Spinal cord (tissue), 10 donors: ENCODE measurements at places on chromosomes 6 and 20. TPM values are rescaled to one million over a fixed set of nuclear protein-coding genes. Genes with fewer than 3 reads are reported as not detected.

GRCh38 chr20:48336597-48336996, 491.2 kb downstream of the PREX1 start:
- no peak for DNase-seq

TRIM40 gene
- total RNA-seq = 0.17 TPM

GRCh38 chr6:144715344-144715743, 430.2 kb downstream of the UTRN start:
- DNase-seq = no peak

DNA sequence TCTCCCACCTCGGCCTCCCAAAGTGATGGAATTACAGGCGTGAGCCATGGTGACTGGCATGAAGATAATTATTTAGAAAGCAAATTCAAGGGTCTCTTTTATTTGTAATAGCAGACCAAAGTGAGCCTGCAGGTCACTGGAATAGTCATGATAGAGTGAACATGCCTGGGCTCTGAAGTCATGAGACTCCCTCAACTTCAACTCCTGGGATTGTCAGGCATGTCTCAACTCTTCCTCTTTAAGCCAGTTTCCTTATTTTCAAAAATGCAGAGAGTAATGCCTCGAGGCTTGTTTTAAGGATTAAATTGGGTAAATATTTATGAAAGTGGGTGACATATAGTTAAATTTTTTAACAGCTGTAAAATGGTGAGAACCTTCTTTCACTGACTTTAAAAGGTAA, 22.7 kb upstream of the HECA start:
- no peak for DNase-seq

DNA sequence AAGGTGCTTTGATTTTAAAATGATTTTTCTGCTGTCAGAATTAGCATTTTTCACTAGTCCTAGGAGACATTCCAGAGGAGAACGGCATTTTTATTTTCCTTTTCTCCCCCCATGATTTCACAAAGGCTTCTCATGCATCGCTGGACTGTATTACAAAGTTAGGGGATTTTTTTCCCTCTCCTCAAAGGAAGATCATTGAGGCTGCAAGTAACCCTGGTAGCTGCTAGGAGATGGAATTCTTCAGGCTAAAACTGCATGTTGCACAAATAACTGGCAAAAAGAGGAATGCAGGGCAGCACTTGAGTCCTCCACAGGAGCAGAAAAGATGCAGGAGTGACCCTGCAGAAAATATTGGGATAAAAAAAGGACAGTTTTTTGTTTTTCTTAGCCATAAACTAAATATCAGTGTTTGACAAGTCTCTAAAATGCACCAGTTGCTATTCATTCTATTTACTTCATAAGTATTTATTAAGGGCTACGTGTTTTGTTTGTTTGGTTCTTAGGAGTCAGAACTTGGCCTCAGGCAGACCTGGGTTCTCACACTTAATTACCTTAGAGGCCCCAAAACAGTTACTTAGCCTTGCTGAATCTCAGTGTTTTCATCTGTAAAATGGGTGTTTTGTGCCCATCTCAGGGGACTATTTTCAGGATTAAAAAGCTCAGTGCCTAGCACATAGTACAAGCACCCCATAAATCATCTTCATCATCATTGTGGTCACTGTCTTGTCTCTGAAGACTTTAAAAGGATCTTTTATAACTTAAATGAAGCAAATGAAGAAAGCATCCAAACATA, 144.5 kb upstream of the ID4 start:
- DNase-seq = peak; percentile 74

MACROD2 gene
- total RNA-seq = 25.8 TPM

- no peak for DNase-seq
These were observed 69.3 kb upstream of the SOX4 start for GRCh38 chr6:21524201-21524600.

DNA sequence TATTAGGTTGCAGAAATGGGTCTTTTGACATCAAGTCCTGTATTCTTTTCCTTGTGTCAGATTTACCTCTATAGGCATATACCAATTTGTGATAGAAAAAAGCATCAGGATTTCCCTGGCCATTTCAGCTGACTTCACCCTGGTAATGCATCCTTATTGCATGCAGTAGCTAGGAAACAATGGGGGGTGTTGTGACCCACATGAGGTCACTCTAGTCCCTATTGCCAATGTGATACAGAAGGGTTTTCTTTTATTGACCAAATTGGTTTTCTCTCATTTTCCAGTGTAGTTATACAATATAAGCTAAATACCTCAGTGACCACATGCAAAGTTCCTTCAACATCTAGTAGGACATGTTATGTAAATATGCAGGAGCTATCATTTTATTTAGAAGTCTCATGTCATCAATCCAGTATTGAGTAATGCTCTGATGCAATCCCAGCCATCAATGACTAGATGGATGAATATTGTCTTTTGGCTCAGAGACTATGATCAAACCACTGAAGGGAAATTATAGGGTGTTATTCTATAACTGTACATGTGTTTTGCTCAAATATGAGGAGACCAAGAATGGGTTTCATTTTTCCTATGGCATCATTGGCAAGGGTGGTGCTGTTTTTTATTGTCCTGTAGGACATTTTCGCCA, 177.7 kb downstream of the KLHL32 start:
- DNase-seq = no peak

DNA sequence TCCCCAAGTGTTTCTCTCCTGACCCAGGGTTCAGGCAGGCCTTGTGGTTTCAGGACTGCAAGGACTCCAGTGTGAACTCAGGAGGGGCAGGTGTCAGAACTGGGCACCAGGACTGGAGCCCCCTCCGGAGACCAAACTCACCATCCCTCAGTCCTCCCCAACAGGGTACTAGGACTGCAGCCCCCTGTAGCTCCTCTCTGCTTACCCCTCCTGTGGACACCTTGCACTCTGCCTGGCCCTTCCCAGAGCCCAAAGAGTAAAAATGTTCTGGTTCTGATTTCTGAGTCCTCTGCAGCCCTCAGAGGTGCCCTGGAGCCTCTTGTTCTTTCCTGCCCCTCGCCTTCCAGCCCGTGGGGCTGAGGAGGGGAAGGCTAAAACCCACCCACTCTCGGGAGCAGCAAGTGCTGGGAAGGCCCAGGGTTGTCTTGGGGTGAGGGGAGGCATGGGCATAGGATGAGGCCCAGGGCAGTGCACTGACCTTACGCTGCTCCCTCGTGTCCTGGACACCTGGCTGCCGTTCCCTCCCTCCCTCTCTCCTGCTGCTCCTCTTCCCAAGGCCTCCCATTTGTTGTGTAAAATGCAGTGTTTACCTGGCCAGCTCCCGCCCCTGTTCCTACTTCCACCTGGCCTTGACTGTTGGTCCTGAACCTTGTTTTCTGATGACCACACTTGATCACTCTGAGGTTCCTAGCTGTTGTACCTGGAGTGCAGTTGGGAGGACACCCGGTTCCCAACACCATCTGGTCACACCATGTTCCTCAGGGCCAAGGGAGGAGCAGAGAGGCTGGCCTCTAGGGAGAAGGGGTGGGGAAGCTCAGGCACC, 9.9 kb downstream of the CNPY3 start:
- no peak for DNase-seq

LRFN2 gene
- total RNA-seq = 6.3 TPM

ANGPT4 gene
- total RNA-seq = 0.30 TPM

ANKEF1 gene
- 2.8 TPM for total RNA-seq

TMEM170B gene
- 10.9 TPM for total RNA-seq

- no peak for DNase-seq
These were observed 15.7 kb upstream of the HLA-A start for GRCh38 chr6:29926413-29927274.

DNA sequence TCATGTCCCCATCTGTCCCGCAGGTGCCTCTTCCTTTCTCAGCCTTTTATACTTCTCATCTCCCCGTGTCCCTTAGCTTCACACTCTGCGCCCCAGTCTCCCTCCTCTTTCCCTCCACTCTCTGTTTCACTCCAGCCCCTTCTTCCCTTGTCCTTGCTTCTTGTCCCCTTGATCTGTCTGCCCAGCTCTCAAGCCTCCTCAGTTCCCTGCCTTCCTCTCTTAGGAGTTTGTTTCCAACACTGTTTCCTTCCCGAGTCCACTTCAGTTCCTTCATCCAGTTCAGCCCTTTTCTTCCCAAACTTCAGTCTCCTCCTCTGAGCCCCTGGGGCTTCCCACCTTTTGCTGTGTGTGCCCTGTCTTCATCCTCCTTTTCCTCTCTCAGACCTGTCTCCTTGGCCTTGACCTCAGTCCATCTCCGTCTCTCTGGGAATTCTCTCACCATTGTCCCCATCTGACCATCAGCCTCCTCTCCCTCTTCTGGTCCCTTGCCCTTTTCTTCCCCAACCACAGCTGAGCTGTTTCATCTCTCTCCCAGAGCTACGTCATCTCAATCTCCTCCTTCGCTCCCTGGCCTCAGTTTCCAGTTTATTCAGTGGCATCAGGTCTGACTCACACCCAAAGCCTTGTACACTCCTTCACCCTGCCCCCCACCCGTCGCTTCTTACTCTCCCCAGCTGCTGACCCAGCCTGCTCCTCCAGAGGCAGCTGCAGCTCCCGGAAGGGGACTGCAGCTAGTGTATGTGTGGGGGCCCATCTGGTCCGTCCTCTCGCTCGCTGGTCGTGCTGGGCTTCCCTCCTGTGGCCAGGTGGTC, 2.7 kb upstream of the DDR1 start:
- no peak for DNase-seq

DNA sequence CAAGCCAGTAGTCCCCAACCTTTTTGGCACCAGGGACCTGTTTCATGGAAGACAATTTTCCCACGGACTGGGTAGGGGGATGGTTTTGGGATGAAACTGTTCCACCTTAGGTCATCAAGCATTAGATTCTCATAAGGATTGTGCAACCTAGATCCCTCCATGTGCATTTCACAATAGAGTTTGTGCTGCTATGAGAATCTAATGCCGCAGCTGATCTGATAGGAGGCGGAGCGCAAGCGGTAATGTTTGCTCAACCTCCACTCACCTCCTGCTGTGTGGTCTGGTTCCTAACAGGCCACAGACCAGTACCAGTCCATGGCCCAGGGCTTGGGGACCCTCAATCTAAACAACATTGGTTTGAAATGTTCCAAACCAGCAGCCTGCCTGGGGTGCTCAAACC, 137.0 kb upstream of the STXBP5 start:
- DNase-seq = no peak

PBOV1 gene
- total RNA-seq = not detected

- no peak for DNase-seq
These were observed 108.7 kb downstream of the SCP2D1 start for GRCh38 chr20:18922251-18922650.

GRCh38 chr20:24437196-24438082, 32.0 kb upstream of the SYNDIG1 start:
- no peak for DNase-seq
